HCT116 (cell line): ENCODE measurements at places on chromosomes 5 and 9. TPM values are rescaled to one million over a fixed set of nuclear protein-coding genes. Genes with fewer than 3 reads are reported as not detected.

The KLF9 gene
- total RNA-seq: 8.3 TPM

The PCDHGA7 gene
- not detected for total RNA-seq

The TRAPPC13 gene
- total RNA-seq: 18.2 TPM

The NREP gene
- total RNA-seq: 6.0 TPM

The TERT gene
- total RNA-seq: 6.9 TPM

The SOX30 gene
- 0.27 TPM for total RNA-seq

The HMGCS1 gene
- total RNA-seq: 52.8 TPM

The ECSCR gene
- total RNA-seq: not detected

The CDKN2B-AS1 gene
- total RNA-seq: 1.7 TPM

- no peak for DNase-seq
These were observed 69.2 kb downstream of the MARCHF3 start for GRCh38 chr5:126961128-126961527.

- no peak for DNase-seq
These were observed 233.7 kb upstream of the IL12B start for GRCh38 chr5:159564031-159564430.

DNA sequence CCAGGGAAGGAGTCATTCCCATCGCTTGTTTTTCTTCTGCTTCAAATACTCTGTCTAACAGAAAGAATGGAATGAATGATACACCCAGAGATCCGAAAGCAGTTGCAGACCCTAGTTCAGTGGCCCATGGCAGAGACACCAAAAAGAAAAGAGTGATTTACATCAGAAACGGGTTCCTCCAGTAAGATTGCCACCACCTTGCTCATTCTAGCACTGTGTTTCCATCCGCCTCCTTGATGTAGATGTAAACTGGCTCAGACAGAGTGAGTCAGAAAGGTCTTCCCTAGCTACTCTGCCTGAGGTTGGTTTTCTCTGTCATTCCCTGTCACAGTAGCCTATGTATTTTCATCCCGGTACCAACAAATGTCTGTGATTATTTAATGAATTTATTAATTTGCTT lies 15.9 kb upstream of the CLINT1 start:
- DNase-seq: no peak

GRCh38 chr5:72402381-72402890 lies 82.3 kb downstream of the PTCD2 start:
- DNase-seq: no peak

DNA sequence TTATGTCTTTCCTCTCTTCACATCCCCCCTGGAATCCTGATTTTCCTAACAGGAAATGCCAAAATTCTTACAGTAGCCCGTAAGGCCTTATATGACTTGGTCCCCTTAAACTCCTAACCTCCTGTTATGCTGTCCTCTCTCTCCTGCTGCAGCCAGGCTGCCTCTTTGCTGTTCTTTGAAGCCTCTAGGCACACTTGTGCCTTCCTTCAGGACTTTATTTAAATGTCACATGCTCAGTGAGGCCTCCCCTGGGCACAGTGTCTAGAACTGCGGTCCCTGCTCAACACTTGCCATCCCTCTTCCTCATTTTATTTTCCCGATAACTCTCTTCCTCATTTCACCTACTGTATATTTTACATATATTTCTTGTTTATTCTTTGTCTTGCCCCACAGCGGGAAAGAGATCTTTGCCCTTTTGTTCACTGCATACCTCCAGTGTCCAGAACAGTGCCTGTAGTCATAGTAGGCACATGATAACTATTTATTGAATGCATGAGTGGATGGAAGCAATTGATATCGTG lies 5.5 kb upstream of the SHB start:
- no peak for DNase-seq

GRCh38 chr5:115180165-115180709 lies 10.5 kb upstream of the TRIM36 start:
- no peak for DNase-seq

DNA sequence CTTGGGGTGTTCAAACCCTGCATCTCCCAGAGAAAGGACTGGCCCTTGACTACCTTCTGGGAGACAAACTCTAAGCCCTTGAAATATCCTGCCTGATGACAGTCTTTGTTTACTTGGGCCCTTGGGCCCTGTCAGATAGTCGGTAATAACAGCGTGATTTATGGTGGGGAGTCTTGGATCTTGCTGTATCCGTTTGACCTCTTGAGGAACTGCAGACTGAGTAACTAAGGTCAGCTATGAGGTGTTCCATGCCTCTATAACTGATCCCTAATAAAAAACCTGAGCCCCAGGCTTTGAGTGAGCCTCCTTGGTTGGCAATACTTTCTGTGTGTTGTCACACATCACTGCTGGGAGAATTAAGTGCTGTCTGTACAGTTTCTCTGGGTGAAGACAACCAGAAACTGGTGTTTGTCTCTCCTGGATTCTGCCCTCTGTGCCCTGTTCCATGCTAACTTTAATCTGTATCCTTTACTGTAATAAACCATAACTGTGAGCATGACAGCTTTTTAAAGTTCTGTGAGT lies 56.2 kb upstream of the ANKRD33B start:
- no peak for DNase-seq

DNA sequence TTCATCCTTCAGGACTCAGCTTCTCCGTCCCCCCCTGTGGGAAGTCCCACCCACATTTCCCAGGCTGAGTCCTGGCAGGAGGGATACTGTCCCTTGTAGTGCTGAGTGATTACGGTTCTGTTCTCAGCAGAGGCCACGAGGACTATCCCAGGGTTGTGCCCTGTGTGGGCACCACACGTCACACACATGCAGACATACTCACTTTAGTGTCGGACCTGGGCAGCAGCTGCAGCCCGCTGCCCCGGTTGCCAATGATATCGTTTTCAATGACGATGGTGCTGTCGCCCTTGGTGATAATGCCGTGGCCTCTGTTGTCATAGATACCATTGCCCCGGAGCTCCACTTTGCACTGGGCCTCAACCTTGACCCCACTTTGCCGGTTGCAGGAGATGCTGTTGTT lies 32.2 kb downstream of the POLR1E start:
- no peak for DNase-seq

GRCh38 chr9:86679909-86680308 lies 267.4 kb downstream of the GAS1 start:
- no peak for DNase-seq

DNA sequence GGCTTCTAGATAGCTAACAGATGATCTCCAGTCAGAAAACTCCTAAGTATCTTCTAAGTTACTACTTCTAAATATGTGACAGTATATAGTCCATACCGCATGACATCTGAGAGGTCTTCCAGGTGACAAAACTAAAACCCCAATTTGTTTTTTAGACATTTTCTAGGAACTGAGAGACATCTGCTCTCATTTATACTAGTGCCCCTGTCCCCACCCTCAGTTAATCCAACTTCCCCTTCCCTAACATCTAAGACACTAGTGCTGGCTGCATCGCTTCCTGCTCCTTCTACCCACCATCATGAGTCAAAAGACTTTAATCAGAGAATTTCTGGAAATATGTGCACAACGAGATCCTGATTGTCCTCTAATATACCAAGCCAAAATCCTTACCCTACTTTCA lies 37.9 kb downstream of the FBXW11 start:
- no peak for DNase-seq

GRCh38 chr5:136015003-136015375 lies 13.8 kb upstream of the TGFBI start:
- no peak for DNase-seq

GRCh38 chr5:137279521-137280231 lies 219.4 kb downstream of the SPOCK1 start:
- no peak for DNase-seq

GRCh38 chr9:21778304-21778703 lies 24.1 kb upstream of the MTAP start:
- no peak for DNase-seq

DNA sequence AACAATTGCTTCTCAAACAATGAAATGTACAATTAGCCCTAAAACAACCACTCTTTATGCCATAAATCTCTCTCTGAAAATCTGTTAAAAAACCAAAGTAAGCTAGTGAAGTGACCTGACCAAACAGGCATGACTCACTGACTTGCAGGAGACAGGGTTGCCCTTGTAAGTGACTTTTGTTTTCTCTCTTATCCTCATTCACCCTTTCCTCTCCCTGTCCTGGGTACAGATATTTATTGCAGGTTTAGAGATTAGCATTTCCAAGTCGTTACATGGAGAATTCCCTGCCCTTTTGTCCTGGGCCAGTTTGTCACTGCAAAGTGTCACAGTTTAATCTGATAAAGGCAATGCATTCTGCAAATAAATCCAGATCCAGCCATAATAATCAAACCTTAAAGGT lies 484.2 kb downstream of the IRX1 start:
- no peak for DNase-seq

- DNase-seq: no peak
These were observed 36.9 kb upstream of the RXRA start for GRCh38 chr9:134289241-134289875.

GRCh38 chr5:13478831-13479465 lies 465.5 kb downstream of the DNAH5 start:
- DNase-seq: no peak

GRCh38 chr5:137034764-137035479 lies 464.2 kb downstream of the SPOCK1 start:
- no peak for DNase-seq

DNA sequence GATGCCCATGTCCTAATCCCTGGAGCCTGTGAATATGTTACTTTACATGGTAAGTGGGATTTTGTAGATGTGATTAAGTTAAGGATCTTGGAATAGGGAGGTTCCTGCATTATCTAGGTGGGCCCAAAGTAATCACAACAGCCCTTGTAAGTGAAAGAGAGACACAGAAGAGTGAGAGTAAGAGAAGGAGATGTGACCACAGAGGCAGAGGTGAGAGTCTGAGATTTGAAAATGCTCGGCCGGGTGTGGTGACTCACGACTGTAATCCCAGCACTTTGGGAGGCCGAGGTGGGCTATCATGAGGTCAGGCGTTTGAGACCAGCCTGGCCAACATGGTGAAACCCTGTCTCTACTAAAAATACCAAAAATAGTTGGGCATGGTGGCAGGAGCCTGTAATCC lies 2.6 kb upstream of the HINT1 start:
- no peak for DNase-seq

GRCh38 chr5:178113141-178113787 lies at the start of gene N4BP3:
Gene N4BP3 (plus strand): TSS chr5:178113532. CDS start chr5:178119584, 6,052 bp downstream.
- DNase-seq: peak; percentile 47

GRCh38 chr5:26669523-26669922 lies 368.9 kb downstream of the CDH9 start:
- DNase-seq: no peak

DNA sequence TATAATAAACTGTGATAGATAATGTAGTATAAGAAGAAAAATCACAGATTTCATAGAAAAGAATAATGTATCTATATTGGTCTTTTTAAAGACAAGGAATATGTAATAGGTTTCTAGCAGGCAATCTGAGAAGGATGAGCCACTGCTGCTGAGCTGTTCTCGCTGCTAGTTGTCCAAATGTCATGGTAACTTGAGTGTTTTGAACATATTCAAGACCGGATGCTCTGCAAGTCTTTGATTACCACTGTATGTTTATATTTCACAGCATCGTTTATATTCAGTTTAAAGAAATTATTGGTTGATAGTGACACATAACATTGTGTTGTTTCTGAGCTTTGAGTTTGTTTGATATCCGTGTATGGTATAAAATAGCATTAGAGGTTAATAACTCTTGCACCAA lies 9.6 kb downstream of the C5orf47 start:
- DNase-seq: no peak

DNA sequence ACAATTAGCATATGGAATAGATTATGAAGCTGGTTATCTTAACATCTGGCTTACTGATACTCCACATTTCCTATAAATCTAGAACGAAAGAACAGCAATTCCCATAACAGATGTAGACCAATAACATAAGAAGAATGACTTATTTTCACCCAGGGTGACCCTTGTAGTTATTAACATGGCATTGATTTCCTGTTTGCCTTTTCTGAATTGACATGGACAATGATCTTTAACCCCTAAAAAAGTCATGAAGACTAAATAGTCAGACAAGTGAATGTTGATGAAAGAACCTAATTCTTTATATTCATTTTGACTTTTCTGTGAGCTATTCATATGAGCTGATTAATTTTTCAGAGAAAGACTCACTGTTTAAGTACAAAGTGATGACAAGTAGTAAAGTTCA lies 175.3 kb upstream of the CD180 start:
- no peak for DNase-seq

- DNase-seq: no peak
These were observed 35.1 kb downstream of the SPTAN1 start for GRCh38 chr9:128587453-128587852.

DNA sequence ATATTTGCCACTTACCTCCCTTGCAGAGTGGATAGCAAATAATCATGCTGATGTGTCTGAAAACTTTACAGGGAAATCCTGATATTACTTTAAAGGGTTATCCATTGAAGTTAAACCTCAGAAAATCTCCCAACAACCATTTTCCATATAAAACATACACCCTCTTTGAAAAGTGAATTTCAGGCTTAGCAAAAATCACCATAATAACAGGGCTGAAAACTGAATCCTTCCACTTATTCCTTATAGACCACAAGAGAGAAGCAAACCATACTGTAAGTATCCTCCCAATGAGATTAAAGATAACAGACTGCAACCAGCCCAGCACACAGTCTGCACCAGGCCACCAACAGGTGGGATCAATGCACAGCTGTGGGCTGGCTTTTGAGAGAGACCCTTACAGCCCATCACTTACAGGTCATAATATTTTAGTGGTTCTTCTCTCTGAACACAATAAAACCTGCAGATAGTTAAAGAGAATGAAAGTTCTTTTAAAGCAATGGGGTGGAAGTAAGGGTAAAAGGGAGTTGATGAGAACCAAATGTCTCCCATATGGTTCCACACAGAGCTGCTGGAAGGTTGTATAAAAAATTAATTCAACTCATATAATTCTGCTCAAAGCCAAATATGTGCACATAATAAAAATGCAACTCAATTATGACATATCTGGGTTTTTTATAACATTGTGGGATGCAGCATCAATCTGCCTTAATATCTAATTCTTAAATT lies 376.2 kb upstream of the GRAMD2B start:
- no peak for DNase-seq

GRCh38 chr5:61811052-61811451 lies 479.0 kb downstream of the ZSWIM6 start:
- no peak for DNase-seq

DNA sequence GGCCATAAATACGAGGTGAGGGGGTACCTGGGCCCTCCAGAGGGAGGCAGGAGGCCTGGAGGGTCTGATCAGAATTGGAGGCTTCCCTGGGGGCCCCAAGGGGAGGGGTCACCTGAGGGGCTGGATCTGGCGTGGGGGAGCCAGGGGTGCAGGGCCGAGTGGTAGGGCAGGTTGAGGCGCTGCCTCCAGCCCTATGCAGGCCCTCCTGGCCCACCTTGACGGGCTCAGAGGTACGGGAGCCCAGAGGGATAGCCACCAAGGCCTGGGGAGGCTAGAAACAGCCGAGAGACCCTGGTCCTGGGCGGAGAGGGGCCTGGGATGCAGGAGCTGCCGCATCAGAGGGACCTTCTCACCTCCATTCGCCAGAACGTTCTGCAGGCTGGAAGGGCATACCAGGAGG lies 24.3 kb downstream of the LHX3 start:
- no peak for DNase-seq

DNA sequence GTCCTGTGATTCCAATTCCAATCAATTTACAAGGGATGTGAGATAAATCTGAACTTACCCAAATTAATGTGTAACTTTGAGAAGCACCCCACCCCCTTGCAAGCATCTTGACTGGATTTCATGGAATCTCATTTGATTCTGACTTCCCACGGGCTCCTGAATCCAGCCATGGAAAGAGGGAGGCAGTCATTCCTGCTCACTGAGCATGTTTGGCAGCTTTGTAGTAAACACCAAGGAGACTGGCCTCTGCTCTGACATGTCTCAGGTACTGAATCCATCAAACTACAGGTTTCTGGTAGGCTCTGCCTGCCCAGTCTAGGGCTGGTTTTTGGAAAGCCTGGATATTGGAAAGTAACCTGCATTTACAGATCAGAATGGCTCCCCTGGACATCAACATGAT lies 357.6 kb downstream of the ARHGEF28 start:
- no peak for DNase-seq
